Fibroblast of mammary gland (primary cell): ENCODE measurements at places on chromosomes 7 and 10.

DNA sequence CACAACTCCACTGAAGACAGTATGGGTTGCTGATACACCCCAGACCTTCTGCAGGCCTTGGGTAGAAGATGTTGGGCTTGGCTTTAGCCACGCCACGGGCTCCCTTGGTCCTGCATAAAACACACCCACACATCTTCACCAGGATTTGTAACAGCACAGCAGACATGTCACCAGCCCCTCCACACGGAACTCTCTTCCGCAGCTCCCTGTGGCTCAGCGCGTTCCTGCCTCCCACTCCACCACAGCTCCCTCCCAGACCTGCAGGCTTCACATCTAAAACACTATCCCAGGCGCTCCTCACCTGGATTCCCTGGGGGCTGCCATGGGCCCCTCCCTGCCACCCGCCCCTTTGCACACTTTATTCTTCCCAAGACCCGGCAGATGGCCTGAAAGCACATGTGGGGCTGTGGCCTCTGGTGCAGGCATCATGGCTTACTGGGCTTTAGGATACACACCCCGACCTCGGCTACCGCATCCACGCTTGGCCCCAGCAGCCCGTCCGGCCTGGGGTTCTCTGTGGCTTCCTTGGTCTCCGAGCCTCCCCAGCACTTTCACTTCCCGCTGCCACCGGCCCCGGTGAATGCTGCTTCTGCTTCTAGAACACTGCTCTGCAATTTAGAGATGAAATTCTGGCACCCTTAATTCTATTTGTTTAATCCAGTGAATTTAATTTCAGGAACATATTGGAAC is 432.9 kb downstream of the DNAJB6 start:
- no peak for DNase-seq

DNA sequence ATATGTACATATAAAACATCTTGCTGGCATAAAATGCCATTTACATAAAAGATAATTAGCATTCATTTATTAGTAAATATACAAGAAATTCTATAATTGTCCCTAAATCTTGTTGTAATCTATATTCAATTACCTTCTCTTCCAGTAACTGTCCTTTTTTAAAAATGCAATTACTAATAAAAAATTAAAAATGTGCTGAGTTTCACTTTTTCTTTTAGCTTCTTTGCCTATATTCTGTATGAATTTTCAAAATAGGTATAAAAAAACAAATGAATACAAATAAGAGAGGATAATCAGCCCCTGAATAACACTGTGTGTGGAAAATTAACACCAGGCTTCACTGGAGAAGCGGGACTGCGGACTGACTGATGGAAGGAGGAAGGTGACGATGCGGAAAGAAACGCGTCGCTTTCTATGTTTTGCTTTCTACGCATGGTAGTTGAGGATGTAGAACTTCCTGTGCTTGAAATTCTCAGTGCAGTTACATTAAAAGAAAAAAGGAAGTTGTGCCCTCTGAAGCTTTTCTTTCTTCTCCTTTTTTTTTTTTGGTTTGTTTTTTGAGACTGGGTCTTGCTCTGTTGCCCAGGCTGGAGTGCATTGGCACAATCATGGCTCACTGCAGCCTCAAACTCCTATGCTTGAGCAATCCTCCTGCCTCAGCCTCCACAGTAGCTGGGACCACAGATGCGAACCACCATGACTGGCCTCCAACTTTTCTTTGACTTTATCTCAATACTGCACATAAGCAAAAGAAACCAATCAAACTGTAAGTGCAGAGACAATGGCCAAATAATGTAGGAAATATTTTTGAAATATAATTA is 7.4 kb upstream of the ZMYND11 start:
- no peak for DNase-seq

DNA sequence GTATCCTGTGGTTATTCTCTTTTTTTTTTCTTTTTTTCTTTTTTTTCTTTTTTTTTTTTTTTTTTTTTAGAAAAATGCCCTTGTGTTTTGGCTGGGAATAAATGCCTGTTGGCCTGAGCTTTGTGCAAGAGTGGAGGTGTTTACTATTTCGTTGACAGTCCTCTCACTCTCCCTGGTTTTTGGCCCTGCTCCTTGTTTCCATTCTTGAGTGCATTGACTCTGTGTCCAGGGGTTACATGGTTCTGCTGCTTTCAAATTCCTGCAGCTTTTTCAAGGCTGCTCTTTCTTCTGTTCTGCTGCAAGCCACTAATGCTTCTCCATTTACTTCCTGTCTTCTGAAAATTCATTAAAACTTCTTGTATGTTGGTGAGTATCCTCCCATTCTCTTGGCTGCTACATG is 59.7 kb upstream of the TBX20 start:
- DNase-seq = no peak

GRCh38 chr10:79424221-79425073 is 21.0 kb downstream of the ZCCHC24 start:
- DNase-seq = peak; percentile 55

GRCh38 chr7:107715531-107715930 is 28.4 kb upstream of the CBLL1 start:
- peak; percentile 63 for DNase-seq

DNA sequence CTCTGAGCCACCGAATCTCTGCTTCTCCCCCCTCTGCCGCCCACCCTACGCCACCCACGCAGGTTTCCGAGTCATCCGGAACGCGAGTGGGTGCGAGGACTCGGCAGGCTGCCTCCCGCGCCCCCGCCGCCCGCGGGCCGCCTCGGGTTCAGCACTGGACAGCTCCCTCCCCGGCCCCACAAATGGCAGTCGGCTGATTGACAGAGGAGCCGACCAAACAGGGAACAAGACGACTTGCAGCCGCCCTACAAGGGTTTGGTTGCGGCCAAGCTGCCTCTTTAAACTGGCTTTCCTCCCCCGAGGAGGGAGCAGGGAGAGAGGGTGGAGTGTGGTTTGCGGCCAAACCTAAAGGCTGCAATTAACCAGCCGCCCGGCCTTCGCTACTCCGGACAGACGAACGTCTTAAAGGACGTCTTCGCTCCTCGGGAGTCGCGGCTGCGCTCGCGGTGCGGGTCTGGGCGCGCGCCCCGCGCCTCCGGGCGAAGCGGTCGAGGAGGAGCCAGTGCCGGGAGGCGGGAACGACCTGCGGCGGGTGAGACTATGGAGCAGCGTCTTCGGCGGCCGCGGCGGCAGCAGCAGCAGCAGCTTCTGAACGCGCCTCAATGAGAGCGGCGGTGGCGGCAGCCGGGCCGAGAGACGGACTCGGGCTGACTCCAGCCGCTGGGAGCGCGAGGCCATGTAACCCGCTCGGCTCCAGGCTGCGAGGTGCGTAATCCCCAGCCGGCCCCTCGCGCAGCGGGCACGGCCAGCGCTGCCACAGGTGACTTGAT is at the start of gene GPR158:
Gene GPR158, plus strand, starts transcription at position 541 of the 770 bp plus-strand sequence. CDS start 420 bp downstream, outside the sequence.
- peak; percentile 88 for DNase-seq

- DNase-seq = no peak
These were observed 283.6 kb downstream of the BICC1 start for GRCh38 chr10:58796242-58796641.

DNA sequence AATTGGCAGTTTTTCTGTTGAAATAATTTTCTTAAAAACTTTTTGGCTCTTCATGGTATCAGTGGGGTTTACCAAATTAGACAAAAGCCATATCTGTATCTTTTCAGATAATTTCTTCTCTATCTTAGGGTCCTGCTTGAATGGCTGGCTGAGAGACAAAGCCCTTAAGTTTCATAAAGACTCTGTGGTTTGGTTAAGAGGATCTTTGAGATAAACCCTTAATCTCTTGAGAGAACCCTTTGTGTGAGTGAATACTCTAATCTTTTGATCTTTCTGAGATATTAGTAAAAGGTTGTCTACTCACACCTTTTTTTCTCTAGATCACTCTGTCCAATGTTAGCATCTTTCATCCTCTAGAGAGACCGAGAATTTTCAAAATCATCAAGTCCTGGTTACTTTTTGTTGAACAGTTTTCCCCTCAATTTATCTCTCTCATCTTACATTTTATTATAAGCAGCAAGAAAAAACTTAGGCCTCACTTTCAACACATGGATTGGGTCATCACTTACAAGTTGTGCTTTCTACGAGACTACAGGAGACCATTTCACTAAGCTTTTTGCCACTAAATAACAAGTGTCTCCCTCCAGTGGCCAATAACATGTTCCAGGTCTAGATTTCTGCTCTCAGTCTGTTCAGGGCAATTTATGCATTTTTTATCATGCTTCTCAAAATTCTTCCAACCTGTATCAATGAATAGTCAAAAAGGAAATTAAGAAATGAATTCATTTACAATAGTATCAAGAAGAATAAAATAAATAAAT is 28.4 kb downstream of the DNAJC9 start:
- DNase-seq = peak; percentile 39

- DNase-seq = peak; percentile 31
These were observed 2.0 kb upstream of the SFTPA1 start for GRCh38 chr10:79608505-79609375.

- no peak for DNase-seq
These were observed 88.8 kb upstream of the KIF5B start for GRCh38 chr10:32144817-32145688.

DNA sequence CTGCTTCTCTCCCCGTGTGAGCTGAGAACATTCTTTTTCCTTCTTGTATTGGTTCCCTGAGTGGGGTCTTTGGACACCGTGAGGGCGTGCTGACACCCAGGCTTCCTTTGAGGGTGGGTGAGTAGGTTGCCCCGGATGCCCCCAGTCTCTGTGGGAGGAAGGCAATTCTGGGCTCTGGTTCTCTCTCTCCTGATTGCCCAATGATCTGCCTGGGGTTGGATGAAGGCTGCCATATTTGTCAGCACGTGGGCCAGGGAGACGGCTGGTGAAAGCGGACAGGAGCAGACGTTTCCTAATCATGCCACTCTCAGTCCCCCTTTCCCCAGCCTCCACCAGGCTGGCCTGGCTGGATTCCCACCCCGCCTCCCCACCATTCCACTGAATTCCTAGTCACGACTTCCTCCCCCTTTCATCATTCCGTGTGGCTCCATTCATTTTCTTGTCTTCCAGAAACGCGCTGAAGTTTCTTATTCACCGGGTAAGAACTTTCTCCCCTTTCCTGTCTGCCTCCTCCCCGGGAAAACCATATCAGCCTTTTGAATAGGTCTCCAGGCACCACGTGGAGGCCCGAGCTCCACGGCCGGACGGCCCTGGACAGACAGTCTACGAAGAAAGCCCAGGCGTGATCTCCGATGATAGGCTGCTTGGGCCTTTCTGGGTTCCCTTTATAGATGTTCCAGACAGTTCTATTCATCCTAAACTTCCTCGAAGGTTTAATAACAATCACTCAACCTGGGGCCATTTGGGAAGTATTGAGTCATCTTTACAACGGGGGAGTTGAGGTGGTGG is 98.7 kb upstream of the NPTX2 start:
- DNase-seq = no peak

GRCh38 chr10:154348-154747 is 19.1 kb downstream of the ZMYND11 start:
- peak; percentile 73 for DNase-seq

DNA sequence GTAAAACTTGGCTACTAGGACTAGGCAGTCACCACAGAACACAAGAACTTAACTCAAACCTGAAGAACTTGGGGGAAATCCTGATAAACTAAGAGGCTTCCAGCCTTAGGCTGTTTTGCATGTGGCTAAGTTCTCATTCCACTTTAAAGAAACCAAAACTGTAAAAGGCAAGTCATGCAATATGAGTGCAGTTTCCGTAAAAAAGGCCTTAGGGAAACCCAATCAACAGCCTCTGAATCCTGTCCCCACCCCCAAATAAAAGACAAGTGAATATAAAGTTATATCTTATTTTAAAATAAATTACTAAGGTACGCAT is 95.1 kb downstream of the USP6NL start:
- DNase-seq = no peak

- DNase-seq = peak; percentile 90
These were observed 99.9 kb downstream of the CUBN start for GRCh38 chr10:17029581-17030271.

GRCh38 chr7:50584386-50584785 is 19.2 kb upstream of the DDC start:
- DNase-seq = no peak

DNA sequence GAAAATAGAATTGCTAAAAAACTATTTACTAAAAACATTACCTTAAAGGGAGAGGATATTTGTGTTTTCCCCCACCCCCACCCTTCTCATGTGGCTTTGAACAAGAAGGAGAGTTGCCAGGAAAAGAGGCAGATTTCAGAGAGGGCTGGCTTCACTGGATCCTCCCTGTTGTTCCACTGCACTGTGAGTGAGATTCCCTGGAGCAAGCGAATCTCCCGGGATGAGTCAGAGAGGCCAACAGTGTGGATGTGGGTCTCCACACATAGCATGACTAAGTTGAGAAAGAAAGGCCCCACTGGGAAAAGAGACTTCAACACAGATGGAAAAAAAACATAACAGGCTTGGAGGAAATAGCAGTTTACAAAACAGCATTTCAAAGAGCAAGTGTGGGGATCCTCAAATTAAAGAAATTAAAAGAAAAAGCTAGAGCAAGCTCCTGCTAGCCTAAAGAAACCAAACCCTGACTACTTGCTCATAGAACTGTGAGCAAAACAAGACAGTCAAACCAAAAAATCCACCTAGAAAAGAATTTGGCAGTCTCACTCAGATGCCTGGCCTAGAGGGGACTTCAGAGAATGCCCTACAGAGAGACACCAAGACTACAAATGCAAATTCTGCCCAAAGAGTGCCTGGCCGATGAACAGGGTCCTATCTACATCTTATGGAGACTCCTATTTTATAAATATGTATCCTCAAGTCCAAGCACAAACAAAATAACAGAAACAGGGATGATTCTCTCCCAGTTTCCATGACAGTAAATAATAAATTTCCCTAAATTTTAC is 3.4 kb downstream of the CAV1 start:
- DNase-seq = peak; percentile 99

- no peak for DNase-seq
These were observed 3.0 kb upstream of the PRSS37 start for GRCh38 chr7:141844256-141844655.

DNA sequence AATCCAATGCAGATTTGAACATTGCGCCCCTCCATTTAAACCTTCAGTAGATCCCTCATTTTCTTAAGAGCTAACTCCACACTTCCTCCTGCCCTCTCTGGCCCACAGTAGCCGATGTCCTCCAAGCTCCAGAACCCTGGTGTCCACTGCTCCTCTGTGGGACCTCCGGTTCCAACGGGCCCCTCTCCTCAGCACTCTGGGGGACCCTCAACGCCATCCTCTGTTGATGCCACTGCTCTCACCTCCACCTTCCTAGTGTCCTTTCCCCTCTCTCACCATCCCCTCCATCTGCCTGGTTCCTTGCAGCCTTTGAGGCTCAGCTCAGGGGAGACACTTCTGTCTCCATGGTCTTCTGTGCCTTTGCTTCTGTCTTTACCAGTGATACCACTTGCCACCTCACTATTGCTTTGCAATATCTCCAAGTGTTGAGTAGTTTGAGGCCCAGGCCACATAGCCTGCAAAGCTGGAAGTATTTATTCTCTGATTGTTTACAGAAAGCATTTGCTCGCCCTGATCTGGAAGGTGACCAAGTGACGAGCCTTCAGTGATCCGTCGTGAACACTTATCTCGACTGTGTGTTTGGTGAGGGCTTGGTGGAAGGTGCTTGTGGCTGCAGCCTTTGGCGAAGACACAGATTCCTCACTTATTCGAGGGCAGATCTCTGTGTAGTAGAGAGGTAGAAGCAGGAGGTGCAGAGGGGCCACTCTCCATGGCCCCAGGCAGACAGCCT is 104.8 kb upstream of the SHH start:
- peak; percentile 1 for DNase-seq

- peak; percentile 66 for DNase-seq
These were observed 6.0 kb downstream of the MBLAC1 start for GRCh38 chr7:100132697-100133151.
